Endothelial cell of umbilical vein (primary cell): ENCODE measurements at places on chromosomes 7 and 10. TPM values are rescaled to one million over a fixed set of nuclear protein-coding genes. Genes with fewer than 3 reads are reported as not detected.
A peak's percentile ranks its signal among the peaks of the same experiment; 100 is the strongest.

GRCh38 chr10:49396666-49396999 lies 744 bp upstream of the DRGX start:
- DNase-seq, result no peak

DNA sequence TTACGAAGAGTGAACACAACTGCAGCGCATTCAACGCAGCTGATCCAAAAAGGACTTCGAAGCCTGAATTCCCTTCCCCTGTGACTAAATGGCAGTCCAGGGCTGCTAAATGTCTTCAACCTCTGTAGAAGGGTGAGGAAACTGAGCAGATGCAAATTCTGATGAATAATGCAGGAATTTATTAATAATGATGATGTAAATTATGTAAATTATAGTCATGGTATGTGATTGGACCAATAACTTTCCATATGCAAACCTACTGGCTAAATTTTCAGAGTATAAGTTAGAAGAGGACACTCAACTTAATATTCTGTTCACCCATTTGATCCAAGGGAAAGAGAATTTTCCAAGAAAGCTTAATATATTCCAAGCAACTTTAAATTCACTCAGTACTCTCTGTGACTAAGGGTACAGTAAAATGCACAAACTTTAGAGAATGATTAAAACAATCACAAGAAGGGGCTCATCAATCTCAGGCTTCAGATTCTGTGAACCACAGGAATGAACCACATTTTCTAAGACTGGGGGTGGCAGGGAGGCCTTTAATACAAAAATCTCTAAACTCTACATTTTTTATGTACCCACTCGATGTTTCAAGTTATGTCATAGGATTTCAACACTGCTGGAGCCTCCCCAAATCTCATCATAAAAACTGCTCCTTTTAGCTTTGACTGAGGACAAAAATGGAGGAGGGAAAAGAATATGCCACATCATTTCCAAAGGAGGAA lies 3.5 kb downstream of the FGFR2 start:
- DNase-seq, result no peak

DNA sequence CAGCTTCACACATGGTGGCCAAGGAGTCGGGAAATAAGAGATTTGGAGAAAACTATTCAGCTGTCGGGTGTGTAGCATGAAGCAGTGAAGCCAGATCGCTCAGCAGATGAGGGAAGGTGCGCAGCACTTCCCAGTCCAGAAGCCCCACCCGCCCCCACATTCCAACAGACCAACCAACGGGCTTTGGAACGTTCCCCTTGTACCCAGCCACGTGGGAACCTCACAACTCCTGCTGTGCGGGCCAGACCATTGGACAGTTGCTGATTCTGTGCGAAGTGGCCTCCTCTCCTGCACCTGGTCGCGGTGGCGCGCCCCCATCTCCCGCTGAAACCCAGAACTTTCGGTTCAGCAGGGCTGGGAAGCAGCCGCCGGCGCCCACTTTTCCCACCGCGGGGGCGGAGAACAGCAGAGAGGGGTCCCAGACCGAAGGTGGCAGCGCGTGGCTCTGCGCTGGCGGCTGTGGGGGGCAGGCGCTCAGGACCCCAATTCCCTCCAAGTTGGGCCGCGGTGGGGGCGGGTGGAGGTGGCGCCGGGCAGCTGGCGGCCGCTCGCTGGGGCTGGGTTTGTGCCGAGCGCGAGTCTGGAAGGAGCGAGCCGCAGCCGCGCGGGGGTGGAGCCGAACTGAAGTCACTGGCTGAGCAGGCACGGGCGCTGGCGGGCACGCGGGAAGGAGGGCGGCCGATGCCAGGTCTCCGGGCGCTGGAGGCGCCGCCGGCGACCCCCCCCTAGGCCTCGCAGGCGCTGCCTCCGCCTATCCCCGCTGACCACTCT lies 1301.5 kb upstream of the SORCS1 start:
- DNase-seq, result no peak

DNA sequence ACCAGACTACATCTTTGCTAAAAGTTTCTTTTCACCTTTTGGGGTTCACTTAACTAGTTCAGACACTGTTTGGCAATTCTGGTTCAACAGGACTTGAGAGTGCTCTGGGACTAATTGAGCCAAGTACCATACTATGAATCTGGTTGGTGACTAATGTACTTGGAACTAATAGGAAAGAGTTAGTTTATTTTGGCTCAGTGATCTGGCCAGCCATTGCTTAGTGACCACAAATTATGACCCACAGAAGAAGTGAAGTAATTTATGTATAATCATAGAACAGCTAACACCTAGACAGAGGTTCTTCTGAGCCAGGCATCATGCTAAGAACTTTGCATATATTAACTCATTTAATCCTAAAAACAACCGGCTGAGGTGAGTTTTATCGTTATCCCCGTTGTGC lies 126.5 kb upstream of the JCAD start:
- peak; percentile 89 for DNase-seq

- DNase-seq, result no peak
These were observed 32.8 kb downstream of the TMEM60 start for GRCh38 chr7:77765481-77765880.

GRCh38 chr7:121797657-121798452 lies 75.1 kb upstream of the PTPRZ1 start:
- DNase-seq, result no peak

- no peak for DNase-seq
These were observed 136.3 kb downstream of the POLR1F start for GRCh38 chr7:19572566-19572965.

GRCh38 chr10:22429981-22430421 lies 84.7 kb downstream of the SPAG6 start:
- DNase-seq, result no peak

- DNase-seq, result peak; percentile 88
These were observed at the start of gene HOXA7 for GRCh38 chr7:27156508-27156898. TSS of gene HOXA7 (minus strand) at chr7:27156675. CDS start at chr7:27156545, 130 bp downstream.

- DNase-seq, result no peak
These were observed 1674.9 kb downstream of the REEP3 start for GRCh38 chr10:65196111-65196510.

DNA sequence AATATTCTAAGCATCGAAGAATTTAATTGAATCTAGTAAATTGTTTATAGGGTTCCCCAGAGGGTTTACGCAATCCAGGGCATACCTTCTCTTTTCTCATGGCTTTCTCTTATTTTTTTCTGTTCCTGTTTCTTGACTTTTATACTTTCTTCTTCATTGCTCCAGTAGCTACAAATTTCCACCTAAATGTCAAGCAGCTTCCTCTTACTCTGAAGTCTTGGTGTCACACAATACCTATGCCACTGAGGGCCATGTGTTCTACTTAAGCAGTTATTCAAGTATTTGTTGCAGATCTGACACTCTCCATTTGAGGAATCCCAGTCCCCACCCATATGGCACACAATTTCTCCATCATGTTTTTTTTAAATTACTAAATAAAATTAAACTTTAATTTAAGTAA lies 343.1 kb upstream of the MBL2 start:
- DNase-seq, result no peak

GRCh38 chr7:80977751-80978150 lies 58.9 kb upstream of the SEMA3C start:
- no peak for DNase-seq

DNA sequence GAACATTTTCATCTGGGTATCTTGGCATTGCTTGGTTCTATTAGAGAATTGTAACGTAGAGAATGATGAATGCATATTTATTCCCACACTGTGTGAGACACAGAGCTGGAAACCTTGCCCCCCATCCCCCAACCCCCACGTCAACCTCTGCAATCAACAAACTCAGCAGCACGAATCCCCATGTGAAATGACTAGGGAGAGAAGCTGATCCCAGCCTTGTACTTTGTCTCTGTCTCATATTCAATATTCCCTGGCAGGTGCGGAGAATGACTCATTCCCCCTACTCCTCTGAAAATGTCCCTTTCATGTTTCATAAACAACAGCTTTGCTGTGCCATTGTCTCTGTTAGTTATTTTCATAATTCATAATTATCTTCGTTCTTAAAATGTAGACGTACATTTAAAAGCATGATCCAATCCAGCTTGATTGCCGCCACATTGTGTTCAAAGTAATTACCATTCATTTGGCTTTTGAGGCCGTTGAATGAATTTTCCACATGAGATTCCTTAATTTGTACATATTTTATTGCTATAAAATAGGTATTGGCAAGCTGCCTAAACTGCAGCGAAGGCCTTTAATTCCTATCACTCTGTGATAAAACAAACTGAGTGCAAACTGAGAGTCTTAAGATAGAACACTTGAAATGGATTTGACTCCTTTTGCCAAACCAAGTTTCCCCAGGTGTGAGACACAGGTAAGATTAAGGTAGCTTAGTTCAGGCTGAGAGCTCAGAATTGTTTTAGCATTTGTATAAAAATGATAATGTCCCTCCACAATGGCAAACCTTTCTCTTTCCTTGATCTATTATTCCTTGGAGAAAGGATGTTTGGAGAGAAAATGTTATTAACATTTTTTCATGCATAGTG lies 920.2 kb downstream of the TYW1 start:
- no peak for DNase-seq

GRCh38 chr10:2610946-2611345 lies 456.4 kb upstream of the PFKP start:
- DNase-seq, result no peak

DNA sequence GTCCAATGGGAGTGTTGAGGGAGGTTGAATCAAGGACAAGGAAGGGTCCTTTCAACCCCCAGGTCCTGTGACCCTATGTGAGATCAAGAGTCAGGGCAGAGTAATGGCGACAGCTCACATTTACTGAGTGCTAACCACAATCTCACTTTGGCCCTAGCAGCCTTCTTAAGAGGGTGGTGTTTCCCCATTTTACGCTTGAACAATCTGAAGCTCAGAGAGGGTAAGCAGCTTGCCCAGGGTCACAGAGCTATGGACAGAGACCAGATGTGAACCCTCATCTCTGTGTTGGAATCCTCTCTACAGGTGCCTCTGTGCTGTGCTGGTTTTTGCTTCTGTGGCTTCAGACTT lies 102.0 kb downstream of the GRK5 start:
- DNase-seq, result no peak

DNA sequence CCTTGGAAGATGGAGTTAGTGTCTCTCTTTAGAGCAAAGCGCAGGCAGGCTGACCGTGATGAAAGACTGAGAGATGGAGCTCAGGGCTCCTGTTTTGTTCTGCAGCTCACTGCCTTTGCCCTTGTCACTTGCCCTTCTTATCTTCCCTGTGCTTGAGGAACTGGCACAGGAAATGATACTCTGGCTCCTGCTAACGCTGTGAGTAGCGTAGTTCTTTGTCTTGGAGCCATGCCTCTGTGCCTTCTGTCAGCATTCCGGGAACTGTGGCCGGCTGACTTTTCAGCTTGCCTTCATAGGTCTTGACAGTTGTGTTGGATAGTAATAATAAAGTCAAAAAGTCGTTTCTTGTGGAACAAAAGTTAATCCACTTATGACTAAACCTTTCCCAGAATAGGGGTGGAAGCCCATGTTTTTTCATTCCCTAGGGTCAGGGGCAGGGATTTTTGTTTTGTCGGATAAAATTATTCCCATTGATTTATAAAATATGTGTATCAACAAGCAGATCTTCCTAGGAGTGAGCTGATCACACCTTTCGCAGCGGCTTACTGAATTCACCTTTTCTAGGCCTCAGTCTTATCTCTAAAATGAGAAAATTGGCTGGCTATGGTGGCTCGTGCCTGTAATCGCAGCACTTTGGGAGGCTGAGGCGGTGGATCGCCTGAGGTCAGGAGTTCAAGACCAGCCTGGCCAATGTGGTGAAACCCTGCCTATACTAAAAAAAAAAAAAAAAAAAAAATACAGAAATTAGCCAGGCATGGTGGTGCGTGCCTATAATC lies 16.6 kb upstream of the TMEM236 start:
- peak; percentile 81 for DNase-seq

- no peak for DNase-seq
These were observed 82.8 kb upstream of the DIP2C start for GRCh38 chr10:772227-772637.

Gene LLCFC1
- not detected in 2 replicates for total RNA-seq

Gene ACTR3C
- total RNA-seq, result 0.69 TPM in 1 of 2 replicates, not detected in the other

Gene HACD1
- total RNA-seq, result 25.2 and 26.6 TPM in 2 replicates

Gene PKD1L1
- 3.0 and 5.9 TPM in 2 replicates for total RNA-seq

Gene SLC29A4
- total RNA-seq, result 5.2 and 6.4 TPM in 2 replicates

Gene GRM3
- not detected in 2 replicates for total RNA-seq

Gene SPACDR
- total RNA-seq, result 1.5 and 4.1 TPM in 2 replicates

Gene SOSTDC1
- total RNA-seq, result not detected in 2 replicates

Gene COL17A1
- 1.2 and 1.3 TPM in 2 replicates for total RNA-seq

Gene FAM25A
- not detected in 2 replicates for total RNA-seq

Gene TRIL
- total RNA-seq, result 0.97 and 1.8 TPM in 2 replicates

Gene CUEDC2
- total RNA-seq, result 61.5 and 62.6 TPM in 2 replicates

Gene TCAF2
- total RNA-seq, result 7.1 and 8.4 TPM in 2 replicates

Gene PIK3AP1
- not detected in 2 replicates for total RNA-seq
